ENCODE measurements at places on chromosomes 12 and 14.
A peak's percentile ranks its signal among the peaks of the same experiment; 100 is the strongest.

DNA sequence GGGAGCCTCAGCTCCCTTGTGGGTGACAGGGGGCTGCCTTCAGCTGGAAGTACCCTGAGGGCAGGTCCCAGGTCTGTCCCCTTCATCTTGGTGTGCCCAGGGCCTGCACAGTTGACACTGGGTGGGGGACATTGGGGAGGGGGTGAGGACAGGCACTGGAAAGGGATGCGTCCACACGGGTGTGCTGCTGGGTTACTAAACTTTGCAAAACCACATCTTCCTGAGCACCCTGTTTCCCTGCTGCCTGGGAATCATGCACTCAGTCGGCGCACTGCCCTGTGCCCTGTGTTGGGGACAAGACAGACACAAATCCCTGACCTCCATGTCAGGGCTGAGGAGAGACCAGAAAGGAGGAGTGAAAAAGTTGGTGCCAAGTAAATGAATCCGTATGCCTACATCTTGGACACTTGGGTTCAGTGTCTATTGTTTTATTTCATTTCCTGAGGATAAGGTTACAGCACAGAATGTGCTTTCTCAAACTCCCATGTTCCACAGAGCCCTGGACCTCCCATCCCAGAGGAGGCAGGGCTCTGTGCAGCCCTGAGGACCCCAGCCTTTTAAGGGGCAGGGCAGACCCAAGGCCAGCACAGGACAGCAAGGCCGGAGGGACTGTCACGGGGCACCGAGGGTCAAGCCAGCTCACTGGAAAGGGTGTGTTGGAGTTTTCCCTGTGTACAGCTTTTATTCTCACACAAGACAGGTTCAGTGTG is 2.9 kb upstream of the SLC25A29 start:
- no peak for DNase-seq

DNA sequence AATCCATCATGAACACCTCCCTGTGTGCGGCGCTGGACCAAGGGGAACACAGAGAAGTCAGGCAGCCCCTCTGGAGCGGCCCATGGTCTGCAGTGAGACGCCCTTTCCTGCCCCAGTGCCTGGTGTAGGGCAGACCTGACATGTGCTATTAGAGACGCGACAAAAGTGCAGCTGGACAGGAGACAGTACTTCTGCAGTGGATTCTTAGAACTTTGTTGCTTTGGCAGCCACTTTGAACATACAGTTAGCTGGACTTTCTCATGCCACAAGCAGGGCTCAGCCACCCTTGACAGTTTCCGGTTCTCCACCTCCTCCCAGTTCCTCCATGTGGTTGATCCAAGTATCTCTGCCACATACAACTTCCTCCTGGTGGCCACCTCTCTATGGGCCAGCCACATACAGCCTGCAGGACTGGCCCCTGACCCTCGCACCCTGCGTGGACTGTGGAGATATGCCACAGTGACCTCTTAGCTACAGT is 45.9 kb downstream of the LGMN start:
- no peak for DNase-seq

GRCh38 chr12:56487448-56488040 is 417 bp downstream of the GLS2 start:
- DNase-seq = peak; percentile 57

DNA sequence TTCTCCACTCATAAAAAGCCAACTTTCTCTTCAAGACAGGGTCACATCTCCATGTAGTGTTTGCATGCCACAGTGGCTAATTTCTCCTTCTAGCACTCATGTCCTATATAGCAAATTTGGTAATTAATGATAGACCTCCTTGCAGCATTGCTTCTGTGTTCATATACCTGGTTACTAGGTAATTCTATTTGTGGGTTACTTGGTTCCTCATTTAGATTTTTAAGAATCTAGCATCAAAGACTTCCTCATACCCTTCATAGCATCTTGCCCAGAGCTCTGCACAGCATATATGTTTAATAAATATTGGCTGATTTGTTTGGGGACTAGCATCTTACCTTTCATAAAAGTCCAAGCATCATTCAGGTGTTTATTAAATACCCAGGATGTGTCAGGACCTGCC is 152.1 kb downstream of the DUSP6 start:
- no peak for DNase-seq

- no peak for DNase-seq
Observed at GRCh38 chr14:102629011-102629444, 36.6 kb downstream of the RCOR1 start.

- DNase-seq = peak; percentile 48
Observed at GRCh38 chr14:22850944-22851764, 14.8 kb downstream of the MMP14 start.

GRCh38 chr12:52204931-52205505 is 13.2 kb upstream of the KRT80 start:
- DNase-seq = no peak

DNA sequence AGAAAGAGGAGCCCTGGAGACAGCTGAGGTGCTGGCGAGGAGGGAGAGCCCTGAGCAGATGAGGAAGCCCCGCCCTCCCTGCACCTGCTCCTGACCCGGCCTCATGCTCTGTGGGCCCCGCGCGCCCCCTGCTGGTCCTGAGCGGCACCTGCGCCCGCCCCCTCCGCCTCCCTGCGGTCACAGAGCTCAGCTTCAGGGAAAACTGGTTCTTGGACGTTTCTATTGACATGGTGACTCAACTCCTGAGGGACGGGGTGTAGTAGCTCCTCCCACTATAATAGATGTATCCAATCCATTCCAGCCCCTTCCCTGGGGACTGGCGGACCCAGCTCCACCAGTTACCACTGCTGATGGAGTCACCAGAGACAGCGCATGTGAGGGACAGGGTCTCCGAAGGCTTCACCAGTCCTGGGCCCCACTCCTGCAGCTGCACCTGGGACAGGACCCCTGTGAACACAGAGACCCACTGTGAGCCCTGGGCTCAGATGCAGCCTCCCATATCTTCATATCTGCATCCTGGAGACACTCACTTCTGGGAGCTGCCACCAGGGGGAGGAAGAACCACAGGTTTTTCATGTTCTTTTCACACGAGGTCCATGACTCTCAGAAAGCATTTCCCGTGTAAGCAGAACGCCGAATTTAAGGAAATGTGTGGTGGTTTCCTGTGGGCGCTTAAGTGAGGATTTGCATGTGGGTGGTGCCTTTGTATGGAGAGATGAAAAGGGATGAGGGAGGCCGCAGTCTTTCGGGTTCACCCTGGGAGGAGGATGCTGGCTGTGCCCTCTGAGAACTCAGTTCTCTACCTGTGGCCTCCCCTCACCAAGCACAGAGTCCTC is 1346.4 kb downstream of the TMEM121 start:
- DNase-seq = no peak

GRCh38 chr12:120358412-120359100 is 10.4 kb downstream of the MSI1 start:
- no peak for DNase-seq

DNA sequence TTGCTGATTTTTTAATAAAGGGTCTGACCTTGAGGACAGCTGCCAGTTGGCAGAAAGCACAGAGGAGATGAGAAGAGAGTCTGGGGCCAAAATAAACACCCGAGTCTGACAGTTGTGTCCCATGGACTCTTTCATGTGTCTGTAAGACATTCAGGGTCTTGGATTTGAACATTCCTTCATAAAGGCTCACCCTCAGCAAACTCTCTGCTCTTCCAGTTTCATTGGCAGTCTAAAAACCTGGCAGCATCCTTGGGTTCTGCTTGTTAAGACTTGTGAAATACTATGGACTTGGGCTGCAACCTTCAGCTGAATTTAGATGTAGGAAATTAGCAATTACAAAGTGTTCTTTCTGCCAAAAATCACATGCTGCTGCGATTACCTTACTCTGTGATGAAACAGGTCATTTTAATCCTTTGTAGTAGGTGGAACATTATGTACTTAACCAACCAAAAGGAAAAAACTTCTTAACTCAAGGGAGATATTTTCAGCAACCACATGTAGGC is 32.0 kb upstream of the LMNTD1 start:
- peak; percentile 68 for DNase-seq

DNA sequence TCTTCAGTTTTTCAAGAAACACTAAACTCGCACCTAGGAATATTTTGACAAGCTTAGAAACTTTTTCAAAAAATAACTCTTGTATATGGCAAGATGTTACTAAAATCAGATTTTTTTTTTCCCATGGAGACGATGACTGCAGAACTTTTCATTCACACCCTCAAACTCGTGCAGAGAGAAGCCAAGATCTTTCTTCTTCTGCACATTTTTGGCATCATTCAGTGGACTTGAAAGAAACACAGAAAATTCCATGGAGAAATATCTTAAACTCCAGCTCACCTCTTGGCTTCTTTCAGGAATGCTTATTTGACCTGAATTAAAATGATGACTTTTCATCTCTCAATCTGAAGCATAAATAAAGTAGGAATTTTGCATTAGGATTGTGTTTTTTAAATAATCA is 919.4 kb downstream of the NRXN3 start:
- no peak for DNase-seq

DNA sequence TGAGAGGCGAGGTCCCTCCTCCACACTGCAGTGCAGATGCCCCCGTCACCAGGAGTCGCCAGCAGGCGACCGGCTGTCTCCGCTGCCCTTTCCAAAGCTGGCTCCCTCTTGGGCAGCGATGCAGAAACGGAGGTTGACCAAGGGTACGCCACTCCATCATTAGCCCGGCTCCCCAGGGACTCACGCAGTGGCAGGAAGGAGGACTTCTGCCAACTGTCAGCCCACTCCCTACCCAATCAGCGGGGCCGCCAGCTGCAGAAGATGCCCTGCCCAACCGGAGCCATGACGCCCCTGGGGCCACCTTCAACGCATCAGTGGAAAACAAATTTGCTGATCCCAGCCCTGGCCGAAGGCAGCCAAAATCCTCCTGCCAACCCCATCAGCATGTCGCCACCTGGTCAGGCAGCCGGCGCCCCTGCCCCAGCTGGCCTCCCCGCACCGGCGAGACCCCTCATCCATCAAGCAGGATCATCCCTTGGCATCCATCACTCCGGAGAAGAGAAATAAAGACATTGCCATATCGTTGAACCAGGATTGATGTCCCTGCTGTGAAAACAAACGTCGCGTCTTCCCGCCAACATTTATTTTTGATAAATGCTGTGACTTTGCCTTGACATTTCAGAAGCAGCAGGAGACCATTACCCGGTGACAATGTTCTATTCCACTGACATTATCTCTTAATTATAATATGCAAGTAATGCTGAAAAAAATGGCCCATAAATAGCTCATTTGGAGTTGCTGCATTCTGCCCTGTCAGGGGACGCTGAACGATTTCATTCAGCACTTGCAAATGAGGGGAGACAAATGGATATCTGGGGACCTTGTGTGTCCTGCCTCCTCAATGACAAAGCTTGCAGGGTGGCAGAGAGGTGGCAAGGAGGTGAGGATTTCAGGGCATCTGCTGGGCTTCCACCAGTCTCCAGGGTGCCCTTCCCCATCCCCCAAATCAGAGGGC is 105.1 kb downstream of the SCARB1 start:
- peak; percentile 94 for DNase-seq

DNA sequence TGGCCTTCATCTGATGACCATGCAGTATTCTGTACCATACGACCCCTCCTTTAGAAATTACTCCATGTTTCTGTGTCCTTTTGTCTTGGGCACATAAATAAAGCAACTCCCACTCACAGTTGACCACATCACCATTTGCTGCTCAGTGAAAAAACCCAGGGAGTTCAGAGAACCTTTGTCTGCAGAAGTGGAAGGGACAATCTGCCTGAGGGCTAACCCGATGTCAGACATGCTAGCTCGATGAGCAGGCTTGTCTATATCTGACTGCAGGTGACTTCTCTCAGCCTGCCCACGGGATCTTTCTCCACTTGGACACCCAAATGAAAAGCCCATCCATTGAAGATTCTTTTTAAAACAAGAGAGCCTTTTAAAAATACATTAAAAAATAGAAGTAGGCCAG is 45.7 kb upstream of the GRIP1 start:
- DNase-seq = no peak

GRCh38 chr12:53051881-53052412 is 2.1 kb downstream of the TNS2 start:
- no peak for DNase-seq

DNA sequence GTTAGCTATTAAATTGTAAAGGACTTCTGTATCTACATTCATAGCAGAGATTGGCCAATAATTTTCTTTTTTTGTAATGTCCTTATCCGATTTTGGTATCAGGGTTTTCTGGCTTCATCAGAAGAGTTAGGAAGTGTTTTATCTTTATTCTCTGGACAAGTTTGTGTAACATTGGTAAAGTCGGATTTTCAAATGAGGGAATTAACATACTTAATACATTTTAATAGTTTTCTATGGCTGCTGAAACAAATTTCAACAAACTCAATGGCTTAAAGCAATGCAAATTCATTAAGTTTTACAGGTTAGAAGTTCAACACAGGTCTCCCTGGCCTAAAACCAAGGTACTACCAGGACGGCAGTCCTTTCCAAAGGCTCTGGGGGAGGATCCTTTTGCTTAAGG is 13.2 kb upstream of the SLC8A3 start:
- no peak for DNase-seq

GRCh38 chr12:82688035-82688501 is 1.4 kb downstream of the TMTC2 start:
- DNase-seq = peak; percentile 90

GRCh38 chr12:79452906-79453305 is 237.9 kb downstream of the PAWR start:
- no peak for DNase-seq

- no peak for DNase-seq
Observed at GRCh38 chr12:99852666-99853065, 132.1 kb downstream of the ANKS1B start.

DNA sequence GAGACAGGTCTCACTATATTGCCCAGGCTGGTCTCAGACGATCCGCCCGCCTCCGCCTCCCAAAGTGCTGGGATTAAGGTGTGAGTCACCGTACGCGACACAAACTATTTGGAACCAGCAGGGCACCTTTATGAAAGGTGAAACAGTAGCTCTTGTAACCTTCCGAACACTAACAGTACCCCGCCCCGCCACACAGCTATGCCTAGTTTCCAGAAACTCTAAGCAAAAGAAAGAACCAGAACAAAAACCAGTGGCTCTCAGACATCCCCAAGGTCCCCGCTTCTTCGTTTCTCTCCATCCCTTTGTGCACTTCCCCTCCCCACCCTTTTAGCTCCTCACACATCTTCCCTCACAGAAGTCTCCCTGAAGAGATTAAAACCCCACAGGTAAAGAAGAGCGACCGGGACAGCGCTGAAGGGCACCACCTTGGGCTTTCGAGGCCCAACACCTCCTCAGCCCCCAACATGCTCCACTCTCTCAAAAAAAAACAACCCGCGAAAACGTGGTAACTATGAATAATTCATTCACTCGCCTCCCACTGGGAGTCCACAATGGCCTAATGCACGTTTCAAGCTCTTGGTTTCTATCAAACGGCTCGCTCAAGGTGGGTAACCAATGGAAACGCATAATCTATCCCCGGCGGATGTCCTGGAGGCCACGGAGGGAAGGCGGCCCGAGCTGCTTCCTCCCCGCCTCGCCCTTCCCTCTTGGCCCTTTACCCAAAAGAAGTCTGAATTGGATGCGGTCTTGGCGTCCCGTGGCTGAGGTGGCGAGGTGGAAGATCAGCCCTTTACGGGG is 877 bp downstream of the BAG5 start:
- DNase-seq = peak; percentile 80

Measured in eye (tissue), 1 donor.